ENCODE measurements at places on chromosomes 2 and 18.

DNA sequence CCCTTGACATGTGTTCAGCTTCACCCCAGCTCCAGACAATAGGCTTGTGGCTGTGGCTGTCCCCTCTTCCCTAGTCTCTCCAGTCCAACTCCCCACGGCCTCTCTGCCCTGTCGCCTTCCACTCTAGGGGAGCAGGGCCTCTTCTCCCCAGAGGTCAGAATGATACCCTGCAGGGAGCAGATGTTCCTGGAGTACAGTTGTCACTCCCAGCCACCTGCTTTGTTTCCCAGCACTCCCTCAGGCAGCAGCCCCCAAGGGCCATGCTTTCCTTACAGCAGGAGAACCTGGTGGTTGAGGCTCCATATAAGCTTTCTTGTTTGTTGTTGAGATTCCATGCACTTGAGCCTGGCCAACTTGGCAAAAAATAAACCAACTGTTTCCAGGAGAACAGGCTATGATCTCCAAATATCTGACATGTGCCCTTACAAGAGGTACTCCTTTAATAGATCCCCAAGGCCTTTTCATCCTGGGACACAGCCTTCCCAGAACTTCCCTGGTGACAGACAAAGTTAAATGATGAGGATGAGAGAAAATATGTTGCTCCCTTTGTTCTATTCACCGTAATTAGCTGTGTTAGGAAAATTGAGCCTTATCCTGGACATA lies 45.1 kb downstream of the DPYSL5 start:
- no peak for DNase-seq

- no peak for DNase-seq
Observed at GRCh38 chr2:119463136-119463535, 31.5 kb downstream of the TMEM37 start.

- DNase-seq, result no peak
Observed at GRCh38 chr2:15363142-15363541, 198.0 kb downstream of the NBAS start.

DNA sequence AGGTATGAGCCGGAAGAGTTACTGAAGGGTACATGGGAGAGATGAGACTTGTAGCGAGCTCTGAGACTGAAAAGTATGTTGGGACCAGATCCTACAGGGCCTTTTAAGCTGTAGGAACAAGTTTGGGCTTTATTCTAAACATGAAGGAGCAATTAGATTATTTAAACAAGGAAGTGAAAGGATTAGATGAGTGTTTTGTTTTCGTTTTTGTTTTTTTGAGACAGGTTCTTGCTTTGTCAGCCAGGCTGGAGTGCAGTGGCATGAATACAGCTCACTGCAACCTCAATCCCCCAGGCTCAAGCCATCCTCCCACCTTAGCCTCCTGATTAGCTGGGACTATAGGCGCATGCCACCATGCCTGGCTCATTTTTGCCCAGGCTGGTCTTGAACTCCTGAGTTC lies 110.7 kb downstream of the C1D start:
- no peak for DNase-seq

GRCh38 chr2:17476830-17477229 lies 41.4 kb downstream of the RAD51AP2 start:
- no peak for DNase-seq

DNA sequence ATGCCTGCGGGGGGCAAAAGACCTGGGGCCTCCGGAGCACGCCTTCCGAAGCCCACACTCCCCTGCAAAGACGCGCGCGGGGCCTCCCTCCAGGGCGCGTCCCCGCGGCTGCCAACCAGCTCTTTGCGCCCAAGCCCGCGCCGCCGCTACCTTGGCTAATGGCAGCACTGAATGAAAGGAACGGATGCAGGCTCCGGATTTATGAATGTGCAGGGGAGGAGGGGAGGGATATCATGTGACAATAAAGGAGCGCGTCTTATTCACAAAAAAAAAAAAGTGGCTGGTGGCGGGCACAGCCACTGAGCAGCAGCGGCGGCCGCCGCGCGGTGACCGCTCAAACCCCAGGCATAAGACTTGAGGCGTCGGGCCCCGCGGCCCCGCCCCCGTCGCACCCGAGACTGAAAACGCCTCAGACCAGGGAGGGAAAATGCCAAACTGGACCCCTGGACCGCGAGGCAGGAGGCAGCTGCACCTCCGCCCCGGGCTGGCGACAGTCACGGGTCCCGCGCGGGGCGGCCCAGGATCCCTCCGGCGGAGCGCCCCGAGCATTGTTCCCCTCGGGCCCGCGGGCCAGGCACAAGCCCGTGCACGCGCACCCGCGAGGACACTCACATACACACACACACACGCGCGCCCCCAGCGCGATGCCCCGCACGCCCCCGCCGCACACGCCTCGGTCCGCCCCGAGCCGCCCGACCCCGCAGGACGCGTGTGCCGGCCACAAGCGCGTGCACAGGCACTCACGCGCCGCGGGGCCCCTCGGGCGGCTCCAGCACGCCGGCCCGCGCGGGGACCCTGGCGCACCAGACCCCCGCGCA lies 1.6 kb downstream of the SPRED2 start:
- peak; percentile 44 for DNase-seq

DNA sequence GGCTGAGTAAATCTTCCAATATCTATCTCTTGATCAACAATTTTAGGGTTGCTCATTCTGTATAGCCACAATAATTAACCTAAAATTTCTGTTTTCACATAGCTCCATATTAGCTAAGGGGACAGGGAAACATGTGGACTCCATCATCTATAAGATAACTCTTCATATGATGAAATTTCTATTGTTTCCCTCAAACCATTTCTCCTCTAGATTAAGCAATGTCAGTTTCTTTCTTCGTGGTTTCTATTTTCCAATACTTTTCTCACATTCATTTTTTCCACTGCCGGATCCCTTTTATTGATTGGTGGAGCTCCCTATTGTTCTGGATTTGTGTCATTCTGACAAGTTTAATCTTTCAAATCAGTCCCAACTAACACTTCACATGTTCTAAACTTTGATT lies 1221.3 kb upstream of the ZEB2 start:
- no peak for DNase-seq

GRCh38 chr2:10984418-10985135 lies 72.8 kb downstream of the KCNF1 start:
- DNase-seq, result no peak

DNA sequence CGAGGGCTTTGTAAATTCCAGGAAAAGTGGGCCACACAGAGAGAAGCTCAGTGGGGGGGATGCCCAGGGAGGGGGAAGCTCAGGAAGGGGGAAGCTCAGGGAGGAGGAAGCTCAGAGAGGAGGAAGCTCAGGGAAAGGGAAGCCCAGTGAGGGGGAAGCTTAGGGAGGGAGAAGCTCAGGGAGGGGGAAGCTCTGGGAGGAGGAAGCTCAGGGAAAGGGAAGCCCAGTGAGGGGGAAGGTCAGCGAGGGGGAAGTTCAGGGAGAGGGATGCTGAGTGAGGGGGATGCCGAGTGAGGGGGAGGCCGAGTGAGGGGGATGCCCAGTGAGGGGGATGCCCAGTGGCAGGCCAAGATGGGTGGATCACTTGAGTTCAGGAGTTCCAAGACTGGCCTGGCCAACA lies 821 bp upstream of the CHRNG start:
- no peak for DNase-seq

GRCh38 chr2:100260712-100261620 lies 61.3 kb downstream of the LONRF2 start:
- DNase-seq, result peak; percentile 85

DNA sequence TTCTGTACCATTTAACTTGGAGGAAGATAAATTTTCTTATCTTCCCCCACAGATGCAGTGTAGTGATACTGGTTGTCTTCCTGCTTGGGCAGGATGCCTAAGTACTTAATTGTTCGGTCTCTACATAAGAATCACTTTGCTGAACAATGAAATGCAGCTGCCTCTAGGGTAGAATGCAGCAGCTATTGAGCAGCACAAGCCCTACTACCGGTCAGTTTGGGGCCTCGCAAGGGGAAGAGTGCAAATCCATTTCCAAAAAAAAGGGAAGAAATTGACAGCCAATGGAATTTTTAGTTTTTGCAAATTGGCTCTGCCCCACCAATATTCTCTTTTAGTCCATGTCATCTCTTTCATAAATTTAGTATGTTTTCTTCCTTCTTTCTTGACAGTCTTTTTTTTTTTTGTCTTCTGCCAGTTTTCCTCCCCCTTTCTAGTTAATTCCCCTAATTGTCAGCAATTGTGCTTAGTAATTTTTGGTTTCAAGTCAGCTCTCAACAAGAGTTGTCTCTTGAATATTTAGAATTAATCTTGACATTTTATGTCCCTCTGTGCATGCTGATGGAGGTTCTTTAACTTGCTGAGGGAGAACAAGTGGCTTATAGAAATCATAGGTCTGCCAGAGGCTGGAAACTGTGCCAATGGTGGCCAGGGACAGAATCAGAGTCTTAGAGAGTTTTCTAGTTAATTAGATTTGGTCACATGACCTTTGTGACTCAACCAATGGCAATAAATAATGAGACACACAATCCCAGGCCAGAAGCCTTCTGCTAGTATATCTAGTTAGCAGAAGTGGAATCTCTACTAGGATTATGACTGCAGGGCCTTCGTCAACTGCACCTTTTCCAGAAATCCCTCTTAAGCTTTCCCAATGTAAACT lies 270.0 kb downstream of the CTNNA2 start:
- DNase-seq, result no peak

DNA sequence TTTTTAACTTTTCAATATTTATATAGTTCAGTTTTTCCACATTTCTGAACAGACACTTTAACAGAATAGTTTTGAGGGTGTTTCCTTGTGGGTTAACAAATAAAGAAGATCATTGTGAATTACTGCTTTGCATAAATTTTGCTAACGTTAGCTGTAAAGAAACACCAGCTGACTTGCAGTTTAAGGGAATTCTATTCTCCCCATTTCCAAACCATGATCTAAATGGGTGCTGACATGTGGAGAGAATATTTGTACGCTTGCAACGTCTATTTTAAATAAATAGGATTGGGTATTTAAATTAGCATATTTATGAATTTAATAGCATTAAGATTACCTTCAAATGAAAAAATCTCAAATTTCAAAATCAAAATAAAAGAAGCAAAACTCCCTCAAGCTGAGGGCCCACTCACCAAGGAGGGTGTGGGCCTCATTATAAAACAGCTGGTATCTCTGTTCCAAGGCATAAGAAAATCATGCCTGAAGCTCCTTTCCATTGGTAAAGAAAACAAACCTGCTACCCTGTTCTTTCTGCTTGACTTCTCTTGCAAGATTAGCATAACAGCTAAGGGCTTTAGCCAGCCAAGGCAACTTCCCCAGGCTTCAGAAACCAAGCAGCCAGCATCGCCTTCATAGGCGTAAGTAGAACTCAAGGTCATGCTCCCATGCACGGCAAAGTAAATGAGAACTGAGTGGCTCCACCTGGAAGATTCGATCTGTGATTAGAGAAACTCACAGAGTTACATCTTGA lies 3.2 kb downstream of the MRO start:
- peak; percentile 51 for DNase-seq

DNA sequence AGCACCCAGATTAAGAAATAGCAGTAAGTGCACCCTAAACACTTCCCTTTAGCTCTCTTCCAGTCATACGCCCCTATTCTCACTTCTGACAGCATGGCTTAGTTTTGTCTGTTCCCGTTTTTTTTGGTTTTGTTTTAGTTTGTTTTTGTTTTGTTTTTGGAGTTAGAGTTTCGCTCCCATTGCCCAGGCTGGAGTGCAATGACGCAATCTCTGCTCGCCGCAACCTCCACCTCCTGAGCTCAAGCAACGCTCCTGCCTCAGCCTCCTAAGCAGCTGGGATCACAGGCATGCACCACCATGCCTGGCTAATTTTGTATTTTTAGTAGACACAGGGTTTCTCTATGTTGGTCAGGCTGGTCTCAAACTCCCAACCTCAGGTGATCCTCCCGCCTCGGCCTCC lies 2067.7 kb downstream of the SUCLG1 start:
- DNase-seq, result no peak

- DNase-seq, result peak; percentile 50
Observed at GRCh38 chr2:163736433-163737189, 803 bp upstream of the FIGN start.

DNA sequence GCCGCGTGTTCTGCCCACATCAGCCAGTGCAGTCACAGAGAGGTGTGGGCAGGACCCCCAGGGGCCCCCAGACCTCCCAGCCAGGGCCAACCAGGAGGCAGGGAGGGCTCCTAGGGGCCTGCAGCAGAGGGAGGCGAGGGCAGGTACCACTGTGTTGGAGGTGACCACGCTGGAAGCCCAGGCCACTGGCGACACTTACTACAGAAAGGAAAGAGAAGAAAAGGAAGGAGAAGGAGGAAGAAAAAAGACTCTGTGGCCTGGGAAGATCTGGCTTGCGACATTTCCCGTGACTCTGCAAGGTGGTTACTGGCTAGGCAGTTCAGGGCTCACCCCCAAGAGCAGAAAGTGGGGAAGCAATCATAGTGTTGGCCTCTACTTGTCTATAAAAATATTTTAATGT lies 98.1 kb upstream of the BCL2L11 start:
- DNase-seq, result no peak

DNA sequence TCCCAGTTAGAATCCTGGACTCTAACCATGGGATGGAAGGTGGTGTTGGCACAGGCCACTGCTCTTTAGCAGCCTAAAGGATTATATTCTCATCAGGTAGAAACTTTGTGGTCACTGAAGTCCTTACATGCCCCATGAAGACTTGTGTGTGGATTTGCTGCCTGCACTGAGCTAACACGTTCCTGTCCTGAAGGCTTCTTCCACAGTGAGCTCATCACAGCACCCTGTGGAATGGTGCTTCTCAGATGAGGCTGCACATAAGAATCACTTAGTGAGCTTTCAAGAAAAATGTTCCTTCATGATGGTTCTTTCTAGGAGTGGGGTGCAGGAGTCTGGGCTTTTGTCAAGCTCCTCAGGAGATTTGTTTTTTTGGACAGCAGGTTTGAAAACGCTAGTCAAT lies 26.8 kb downstream of the STAMBP start:
- DNase-seq, result no peak

DNA sequence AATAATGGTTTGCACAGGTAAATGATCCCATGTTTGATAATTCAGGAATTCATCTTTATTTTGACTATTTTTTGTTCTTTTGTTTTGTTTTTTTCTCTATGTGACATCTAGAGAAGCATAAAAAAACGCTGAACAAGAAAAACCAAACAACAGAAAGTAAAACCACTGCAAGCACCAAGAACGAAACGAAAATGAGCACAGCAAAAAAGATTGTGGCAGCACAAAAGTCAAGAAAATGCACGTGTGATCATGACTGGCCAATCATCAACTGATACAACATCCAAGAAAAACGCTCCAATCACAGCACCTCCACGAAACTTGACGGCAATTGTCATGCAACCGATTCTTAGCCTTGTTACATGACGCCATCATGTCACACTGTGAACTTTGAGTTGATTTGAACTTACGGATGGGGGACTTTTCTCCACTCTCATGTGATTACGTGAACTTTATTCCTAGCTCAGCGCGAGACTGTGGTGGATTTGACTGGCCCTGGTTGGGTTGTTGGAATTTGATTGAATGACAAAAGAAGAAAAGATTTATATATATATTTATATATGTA lies 318.7 kb downstream of the CELF4 start:
- DNase-seq, result no peak

DNA sequence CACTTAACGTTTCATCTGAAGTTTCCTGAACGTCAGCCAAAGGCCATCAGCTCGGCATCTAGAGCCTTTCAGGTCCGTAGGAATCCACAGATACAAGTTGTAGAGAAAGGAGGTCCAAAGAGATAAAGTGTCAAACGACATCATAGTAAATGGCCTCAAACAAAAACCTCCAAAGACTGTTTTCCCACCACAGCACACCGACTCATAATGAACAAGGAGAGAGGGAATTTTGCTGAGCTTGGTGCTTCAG lies 150.3 kb downstream of the PXDN start:
- DNase-seq, result no peak

- no peak for DNase-seq
Observed at GRCh38 chr2:45259138-45259537, 249.9 kb upstream of the SIX2 start.

GRCh38 chr2:224027070-224027469 lies 12.0 kb downstream of the SERPINE2 start:
- DNase-seq, result no peak

All from fibroblast of lung (primary cell).